ENCODE measurements at places on chromosomes 7 and 10. TPM values are rescaled to one million over a fixed set of nuclear protein-coding genes. Genes with fewer than 3 reads are reported as not detected.

OPN4 gene
- not detected for total RNA-seq

BRAT1 gene
- total RNA-seq = 32.6 TPM

POP7 gene
- total RNA-seq = 47.4 TPM

CPA2 gene
- total RNA-seq = not detected

CCDC172 gene
- total RNA-seq = not detected

TRIM50 gene
- total RNA-seq = not detected

PLXNA4 gene
- 0.70 TPM for total RNA-seq

MPP7 gene
- total RNA-seq = 14.3 TPM

CNPY1 gene
- not detected for total RNA-seq

PPP1R17 gene
- not detected for total RNA-seq

TSPAN12 gene
- total RNA-seq = not detected

ZNF786 gene
- 4.0 TPM for total RNA-seq

RAB18 gene
- total RNA-seq = 42.0 TPM

IFIT3 gene
- 21.8 TPM for total RNA-seq

SH2B2 gene
- 7.1 TPM for total RNA-seq

NCF1 gene
- 2.2 TPM for total RNA-seq

DENND2A gene
- not detected for total RNA-seq

HGF gene
- not detected for total RNA-seq

COL26A1 gene
- not detected for total RNA-seq

SPRN gene
- total RNA-seq = not detected

OSBPL3 gene
- 44.6 TPM for total RNA-seq

OPALIN gene
- total RNA-seq = not detected

DYDC1 gene
- total RNA-seq = not detected

SEMA3E gene
- total RNA-seq = not detected

PDLIM1 gene
- total RNA-seq = 0.74 TPM

EGR2 gene
- total RNA-seq = 46.6 TPM

KNDC1 gene
- total RNA-seq = not detected

UNCX gene
- not detected for total RNA-seq

SORCS3 gene
- total RNA-seq = not detected

TUBAL3 gene
- not detected for total RNA-seq

CFAP46 gene
- not detected for total RNA-seq
